Spinal cord (tissue), 10 donors: ENCODE measurements at places on chromosomes 1 and 21.

GRCh38 chr1:117118137-117118536 is 3.4 kb downstream of the TRIM45 start:
- DNase-seq: peak; percentile 54

DNA sequence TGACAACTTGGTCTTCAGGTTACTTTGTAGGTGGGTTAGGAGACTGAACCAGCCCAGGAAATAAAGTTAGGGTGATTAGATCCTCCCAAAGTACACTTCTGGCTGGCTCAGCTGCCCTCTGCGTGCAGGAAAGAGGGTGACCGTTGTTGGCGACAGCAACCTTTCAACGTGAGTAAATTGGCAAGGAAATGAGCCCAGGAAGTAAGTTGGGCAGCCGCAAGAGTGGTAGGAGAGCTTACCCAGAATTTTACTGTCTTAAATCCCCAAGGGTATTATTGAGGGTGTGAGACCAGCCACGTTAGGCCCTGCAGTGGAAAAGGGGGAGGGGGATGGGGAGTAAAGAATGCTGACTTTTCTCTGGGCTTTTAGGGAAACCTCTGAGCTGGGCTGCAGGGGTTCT is 1.6 kb downstream of the TENT5C start:
- no peak for DNase-seq

DNA sequence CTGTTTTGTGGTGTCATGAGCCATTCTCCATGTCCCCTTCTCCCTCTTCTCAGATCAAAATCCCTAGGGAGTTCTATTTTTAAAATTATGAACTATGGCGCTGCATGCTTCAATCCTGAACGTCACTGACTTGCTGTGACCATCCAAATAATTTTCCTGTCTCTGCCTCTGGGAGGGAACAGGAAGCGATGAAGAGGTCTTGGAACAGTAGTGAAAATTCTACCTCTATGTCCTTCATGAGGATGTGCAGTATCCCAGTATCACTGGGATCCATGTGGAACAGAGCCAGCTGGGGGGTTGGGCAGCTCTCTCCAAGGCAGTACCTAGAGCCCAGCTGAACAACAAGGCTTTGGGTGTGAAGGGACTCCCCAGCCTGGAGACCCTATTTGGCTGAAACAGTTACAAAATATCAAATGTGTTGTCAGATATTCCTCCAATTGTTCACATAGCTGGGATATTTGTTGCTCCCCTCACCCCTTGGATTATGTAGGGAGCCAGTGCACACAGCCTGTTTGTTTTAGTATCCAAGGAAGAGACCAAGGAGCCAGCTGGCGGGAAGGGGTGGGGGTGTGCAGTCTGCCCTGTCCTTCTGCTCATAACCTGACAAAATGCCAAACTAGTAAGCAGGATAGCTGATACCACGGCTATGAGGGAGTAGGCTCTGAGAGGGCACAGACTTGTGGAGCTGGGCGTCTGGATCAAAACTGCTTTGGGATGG is 7.6 kb downstream of the DCLRE1B start:
- no peak for DNase-seq

- no peak for DNase-seq
These were observed 50.8 kb downstream of the PAX7 start for GRCh38 chr1:18681423-18681835.

GRCh38 chr1:24639881-24640280 is 3.2 kb upstream of the SRRM1 start:
- no peak for DNase-seq

DNA sequence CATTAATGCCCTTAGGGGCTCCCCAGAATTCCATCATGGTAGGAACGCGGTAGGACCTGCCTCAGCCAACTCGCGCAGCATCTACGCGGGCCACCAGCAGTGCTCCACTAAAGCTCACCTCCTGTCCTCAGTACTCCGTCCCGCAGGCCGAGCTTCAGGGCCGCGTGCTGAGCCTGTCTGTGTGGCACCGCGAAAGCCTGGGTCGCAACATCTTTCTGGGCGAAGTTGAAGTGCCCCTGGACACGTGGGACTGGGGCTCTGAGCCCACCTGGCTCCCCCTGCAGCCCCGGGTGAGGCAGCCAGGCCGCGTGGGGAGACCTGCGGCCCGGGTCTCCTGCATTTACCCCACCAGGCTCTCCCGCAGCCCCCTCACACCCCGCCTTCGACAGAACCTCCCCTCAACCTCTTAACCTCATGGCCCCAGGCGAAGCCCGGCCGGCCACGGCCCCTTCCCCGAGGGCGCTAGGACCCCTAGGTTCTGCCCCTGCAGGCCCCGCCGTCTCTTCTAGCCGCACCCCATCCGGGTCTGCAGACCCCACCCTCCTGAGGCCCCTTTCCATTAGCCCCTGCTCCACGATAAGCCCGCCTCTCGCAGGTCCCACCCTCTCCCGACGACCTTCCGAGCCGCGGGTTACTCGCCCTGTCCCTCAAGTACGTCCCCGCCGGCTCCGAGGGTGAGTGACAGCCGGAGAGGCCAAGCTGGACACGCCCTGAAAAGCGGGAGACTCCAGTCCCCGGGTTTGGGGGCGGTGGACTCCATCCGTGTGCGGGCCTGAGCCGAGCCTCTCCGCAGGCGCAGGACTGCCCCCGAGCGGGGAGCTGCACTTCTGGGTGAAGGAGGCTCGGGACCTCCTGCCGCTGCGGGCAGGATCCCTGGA is 9.1 kb downstream of the SYTL1 start:
- DNase-seq: no peak

DNA sequence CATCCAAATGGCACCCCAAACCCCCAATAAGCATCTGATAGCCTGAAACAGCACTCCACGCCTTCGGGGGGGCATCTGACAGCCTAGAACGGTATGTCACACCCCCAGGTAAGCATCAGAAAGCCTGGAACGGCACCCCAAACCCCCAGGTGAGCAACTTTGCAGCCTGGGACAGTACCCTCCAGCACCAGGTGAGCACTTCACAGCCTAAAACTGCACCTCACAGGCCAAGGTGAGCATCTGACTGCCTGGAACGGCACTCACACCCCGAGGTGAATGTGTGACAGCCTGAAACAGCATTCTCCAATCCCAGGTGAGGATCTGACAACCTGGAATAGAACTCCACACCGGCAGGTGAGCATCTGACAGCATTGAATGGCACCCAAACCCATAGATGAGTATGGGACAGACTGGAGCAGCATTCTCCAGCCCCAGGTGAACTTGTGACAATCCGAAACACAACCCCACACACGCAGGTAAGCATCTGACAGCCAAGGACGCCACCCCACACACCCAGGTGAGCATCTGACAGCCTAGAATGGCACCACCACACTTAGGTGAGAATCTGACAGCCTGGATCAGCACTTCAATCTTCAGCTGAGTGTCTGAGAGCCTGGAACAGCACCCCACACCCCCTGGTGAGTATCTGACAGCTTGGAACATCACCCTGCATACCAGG is 18.3 kb upstream of the MMEL1 start:
- DNase-seq: no peak

DNA sequence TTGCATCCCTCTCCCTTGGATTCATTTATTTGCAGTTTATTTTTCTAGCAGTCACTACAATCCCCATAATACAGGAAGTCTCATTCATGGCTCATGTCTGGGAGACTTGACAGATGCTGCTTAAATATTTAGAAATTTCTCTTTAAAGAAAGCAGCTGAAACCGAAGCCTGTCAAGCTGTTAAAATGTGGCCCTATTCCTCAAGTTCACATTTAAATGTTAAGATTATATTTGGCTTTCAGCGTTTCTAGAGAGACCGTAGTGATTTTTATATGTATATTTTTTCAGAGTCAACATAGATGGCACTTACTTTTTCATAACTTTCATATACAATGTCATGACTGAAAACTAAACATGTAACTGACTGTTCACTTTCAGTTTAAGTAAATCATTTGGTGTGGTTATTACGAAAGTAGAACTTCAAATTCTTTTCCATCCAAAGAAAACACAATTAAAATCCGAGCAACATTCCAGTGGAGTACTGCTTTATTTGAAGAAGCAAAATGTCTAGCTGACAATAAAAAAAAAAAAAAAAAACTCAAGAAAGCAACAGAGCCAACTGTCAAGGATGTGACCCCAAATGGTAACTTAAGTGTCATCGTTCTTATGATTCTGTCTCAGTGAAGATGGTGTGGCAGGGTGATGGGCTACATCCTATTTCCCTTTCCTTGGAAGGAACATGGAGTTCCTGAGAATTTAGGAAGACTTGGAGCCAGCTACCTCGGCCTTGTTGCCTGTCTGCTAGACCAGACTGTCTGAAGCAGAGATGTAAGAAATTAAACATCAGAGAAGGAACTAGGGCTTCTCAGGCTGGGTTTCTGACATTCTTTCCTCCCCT is 37.8 kb downstream of the MIS18A start:
- DNase-seq: no peak

- no peak for DNase-seq
These were observed 16.6 kb downstream of the MYOG start for GRCh38 chr1:203069030-203069747.

GRCh38 chr1:66296951-66297350 is 237.0 kb upstream of the SGIP1 start:
- DNase-seq: no peak

DNA sequence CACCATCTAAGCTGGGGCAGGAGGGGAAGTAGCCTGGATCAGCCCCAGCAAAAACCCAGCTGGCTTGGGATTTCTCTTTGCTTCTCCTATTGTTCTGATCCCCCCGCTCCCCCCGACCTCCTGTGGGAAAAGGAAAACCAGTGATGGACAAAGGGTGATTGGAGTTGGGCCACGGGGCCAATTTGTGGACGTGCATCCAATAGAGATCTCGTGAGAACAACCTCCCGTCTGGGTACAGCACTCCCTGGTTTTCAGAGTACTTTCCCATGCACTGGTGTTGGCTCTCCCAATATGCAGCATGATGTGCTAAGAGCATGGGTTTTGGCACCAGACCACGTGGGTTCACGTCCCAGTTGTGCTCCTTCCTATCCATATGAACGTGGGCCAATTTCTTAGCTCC is 9.0 kb downstream of the BLACAT1 start:
- DNase-seq: no peak

DNA sequence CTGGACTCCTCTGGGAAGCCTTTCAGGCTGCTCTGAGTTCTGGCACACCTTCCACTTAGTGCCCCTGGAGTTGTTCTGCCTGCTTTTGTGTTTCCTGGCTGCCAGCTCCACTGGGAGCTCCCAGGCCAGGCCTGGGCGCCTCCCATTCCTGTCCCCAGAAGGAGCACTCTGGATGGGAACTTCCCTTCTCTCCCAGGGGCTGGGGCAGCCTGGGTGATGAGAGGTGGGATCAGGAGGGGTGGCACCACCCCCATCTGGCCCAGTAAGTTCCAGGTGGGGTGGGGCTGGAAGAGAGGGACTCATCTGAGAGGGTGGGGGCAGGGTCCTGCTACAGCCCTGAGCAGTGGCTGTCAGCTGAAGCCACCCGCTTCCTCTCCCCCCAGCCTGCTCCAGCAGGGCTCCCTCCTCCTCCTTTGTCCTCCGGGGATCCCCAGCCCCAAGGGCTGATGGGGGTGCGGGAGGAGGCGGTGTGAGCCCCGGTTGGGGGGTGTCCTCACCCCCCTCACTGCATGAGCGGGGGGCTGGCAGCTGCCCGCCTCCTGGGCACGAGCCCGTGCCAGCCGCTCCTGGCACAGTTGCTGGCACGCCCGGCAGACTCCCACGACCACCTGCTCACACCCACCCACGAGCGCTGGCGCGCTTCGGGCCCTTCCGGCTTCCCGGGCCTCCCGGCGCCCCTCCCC is 4.7 kb downstream of the FOXO6 start:
- no peak for DNase-seq

- DNase-seq: no peak
These were observed 245.6 kb upstream of the HOOK1 start for GRCh38 chr1:59569198-59569597.

DNA sequence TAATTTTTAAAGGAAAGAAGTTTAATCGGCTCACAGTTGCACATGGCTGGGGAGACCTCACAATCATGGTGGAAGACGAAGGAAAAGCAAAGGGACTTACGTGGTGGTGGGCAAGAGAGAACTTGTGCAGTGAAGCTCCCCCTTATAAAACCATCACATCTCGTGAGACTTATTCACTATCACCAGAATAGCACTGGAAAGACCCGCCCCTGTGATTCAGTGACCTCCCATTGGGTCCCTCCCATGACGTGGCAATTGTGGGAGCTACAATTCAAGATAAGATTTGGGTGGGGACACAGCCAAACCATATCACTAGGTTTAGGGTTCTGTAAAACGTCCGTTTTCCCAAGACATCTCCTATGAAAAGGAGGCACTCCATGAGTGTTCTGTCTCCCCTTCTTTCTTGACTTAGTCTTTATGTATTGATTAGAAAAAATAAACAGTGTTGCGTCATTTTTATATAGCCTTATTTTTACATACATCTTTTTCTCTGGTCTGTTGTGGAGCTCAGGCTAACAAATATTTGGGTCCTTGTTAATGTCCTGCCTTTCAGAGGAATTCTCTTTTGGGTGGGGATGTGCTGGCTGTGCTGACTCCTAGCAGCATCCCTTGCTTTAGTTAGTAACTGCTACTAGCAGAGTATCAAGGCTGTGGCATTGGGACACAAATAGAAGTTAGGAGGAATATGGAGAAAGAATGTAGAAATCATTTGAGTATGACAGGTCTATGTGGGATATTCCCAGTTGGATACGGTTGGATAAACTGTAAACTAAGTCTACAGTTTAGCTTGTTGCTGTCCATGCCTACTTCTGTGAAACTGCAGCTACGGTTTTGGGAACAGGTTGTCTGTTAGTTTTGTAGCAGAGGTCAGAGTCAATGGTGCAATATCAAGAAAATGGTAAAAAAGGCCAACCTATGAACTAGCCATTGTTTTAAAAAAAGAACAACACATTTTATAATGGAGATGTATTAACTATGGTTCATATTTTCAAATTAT is 23.5 kb downstream of the BACH1 start:
- no peak for DNase-seq

DNA sequence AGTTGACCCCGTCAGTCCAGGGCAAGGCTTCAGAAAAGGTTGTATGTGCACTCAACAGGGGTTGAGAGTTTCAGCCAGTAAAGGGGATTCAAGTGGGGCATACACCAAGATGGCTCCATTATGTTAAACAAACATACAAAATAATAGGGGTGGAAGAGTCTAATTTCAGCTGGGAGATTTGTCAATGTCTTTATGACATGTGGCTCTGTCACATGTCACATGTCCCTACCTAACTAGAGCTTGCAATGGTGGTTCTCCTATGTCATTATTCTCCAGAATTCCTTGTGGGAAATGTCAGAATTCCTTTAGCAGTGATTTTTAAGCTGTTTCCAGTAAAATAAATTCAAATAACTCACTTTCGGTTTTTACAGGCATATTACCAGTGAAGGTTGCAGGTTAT is 392.0 kb upstream of the ADGRL4 start:
- no peak for DNase-seq
